Mesothelial cell of epicardium (in vitro differentiated cells): ENCODE measurements at places on chromosomes 7 and 10.

GRCh38 chr7:66627151-66627681 is 1.5 kb upstream of the KCTD7 start:
- no peak for DNase-seq
- H3K4me3 ChIP-seq: peak overlapping the region; percentile 56
- peaks cover 13% of the 10 kb centered on the region for H3K4me1 ChIP-seq
- peaks cover 19% of the 10 kb centered on the region for H3K27me3 ChIP-seq
- H3K27ac ChIP-seq: peak overlapping the region; percentile 27

GRCh38 chr10:106857213-106857612 is 307.3 kb downstream of the SORCS1 start:
- peaks cover 7% of the 10 kb centered on the region for H3K27me3 ChIP-seq
- H3K36me3 ChIP-seq: peaks cover 5% of the 10 kb centered on the region
- H3K27ac ChIP-seq: no peak overlapping the region
- H3K4me3 ChIP-seq: no peak overlapping the region

DNA sequence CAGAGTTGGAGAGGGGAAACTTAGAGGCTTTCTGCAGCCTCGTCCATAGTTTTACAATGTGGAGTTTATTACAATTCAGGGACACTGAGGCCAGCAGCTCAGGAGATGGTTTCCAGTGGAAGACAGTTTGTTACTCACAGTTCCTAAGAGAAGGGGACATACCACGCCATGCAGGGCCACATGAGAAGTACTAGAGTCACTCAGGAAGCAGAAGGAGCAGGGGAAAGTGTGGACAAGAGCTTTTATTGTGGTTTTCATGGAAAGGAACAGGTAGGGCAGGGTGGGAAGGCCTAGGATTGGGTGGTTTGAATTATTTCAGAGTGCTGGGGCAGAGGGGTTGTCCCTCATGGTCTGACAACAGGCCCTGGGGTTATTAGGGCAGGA is 292.1 kb upstream of the IGFBP3 start:
- H3K27ac ChIP-seq: no peak overlapping the region
- peaks cover 10% of the 10 kb centered on the region for H3K4me1 ChIP-seq
- DNase-seq: no peak
- no peak overlapping the region for H3K4me3 ChIP-seq
- no peaks in the 10 kb centered on the region for H3K27me3 ChIP-seq

DNA sequence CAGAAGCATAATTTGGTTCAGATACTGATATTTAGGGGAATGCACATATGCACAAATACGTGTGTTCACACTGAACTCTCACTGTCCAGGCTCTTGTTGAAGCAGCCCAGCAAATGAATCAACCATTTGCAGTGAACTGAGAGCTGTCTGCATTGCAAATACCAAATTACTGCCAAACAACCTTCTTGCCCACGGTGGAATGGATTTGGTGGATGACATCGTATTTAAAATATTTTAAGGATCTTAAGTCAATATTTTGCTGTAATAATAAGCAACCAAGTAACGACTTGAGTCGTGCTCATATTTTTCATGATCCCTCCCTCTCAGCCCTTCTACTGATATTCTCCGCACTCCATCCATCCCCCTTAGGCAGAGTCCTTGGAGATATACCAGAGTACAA is 107.9 kb upstream of the FEZF1 start:
- no peak overlapping the region for H3K27ac ChIP-seq
- no peak for DNase-seq
- H3K27me3 ChIP-seq: no peaks in the 10 kb centered on the region
- no peaks in the 10 kb centered on the region for H3K36me3 ChIP-seq
- H3K4me3 ChIP-seq: no peak overlapping the region

DNA sequence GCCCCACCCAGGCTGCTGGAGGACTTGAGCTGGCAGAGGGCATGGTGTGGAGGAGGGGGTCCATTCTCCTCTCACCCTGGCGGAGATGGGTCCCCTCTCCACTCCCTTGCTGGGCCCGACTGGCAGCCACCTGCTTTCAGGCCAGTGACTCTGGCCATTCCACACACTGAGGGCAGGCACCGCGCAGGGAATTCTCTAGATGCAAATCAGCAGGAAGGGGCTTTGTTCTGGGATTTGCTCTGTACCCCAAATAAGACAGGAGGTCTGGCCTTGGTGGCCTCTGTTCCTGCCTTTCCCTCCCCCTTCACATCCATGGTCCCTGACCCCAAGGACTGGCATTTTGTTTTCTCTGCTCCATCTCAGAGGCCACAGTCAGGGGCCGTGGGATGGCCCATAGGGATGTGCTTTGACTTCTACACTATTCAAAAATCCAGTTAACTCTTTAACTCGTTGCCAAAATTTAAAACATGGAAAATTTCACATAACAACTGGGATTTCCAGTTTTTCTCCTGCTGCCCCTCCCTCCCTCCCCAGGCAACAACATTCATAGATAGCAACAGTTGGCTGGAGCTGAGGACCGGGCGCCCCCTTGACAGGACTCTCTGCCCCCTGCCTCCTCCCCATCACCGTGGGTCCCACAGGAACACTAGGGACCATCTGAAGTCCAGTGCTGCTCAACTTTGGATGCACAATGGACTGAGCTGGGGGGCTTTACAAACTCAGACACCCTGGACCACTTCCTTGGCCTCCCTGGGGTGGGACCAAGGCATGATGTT is 33.9 kb downstream of the PPIF start:
- H3K27me3 ChIP-seq: no peaks in the 10 kb centered on the region
- H3K27ac ChIP-seq: peak overlapping the region; percentile 89
- no peaks in the 10 kb centered on the region for H3K36me3 ChIP-seq
- peaks cover 10% of the 10 kb centered on the region for H3K4me1 ChIP-seq

- peaks cover 13% of the 10 kb centered on the region for H3K4me1 ChIP-seq
Observed at GRCh38 chr7:105228555-105228954, 160.2 kb downstream of the SRPK2 start.

DNA sequence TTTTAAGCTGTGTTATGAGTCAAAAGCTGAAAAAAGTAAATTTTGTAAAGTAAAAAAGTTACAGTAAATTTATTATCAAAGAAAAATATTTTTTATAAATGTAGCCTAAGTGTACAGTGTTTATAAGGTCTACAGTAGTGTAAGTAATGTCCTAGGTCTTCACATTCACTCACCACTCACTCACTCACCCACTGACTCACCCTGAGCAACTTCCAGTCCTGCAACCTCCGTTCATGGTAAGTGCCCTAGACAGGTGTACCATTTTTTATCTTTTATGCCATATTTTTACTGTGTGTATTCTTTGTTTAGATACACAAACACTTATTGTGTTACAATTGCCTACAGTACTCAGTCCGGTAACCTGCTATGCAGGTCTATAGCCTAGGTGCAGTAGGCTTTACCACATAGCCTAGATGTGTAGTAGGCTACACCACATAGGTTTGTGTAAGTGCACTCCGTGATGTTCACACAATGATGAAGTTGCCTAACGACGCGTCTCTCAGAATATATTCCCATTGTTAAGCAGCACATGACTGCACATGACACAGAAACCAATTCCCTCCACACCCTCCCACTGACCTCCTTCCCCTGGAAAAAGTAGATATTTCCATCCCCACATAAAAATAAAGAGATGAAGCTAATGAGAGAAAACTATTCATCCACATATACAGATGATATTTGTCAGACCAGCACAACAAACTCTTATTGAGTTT is 44.8 kb upstream of the FGL2 start:
- H3K4me1 ChIP-seq: peaks cover 11% of the 10 kb centered on the region
- no peaks in the 10 kb centered on the region for H3K27me3 ChIP-seq
- no peak for DNase-seq
- H3K36me3 ChIP-seq: peaks cover 2% of the 10 kb centered on the region
- H3K4me3 ChIP-seq: no peak overlapping the region

- H3K4me3 ChIP-seq: no peak overlapping the region
- H3K27ac ChIP-seq: no peak overlapping the region
- H3K27me3 ChIP-seq: no peaks in the 10 kb centered on the region
- DNase-seq: no peak
Observed at GRCh38 chr7:141884539-141885225, 31.5 kb upstream of the OR9A4 start.

GRCh38 chr7:32357535-32358277 is 132.5 kb downstream of the LSM5 start:
- no peak for DNase-seq
- no peaks in the 10 kb centered on the region for H3K36me3 ChIP-seq
- peaks cover 33% of the 10 kb centered on the region for H3K27me3 ChIP-seq

DNA sequence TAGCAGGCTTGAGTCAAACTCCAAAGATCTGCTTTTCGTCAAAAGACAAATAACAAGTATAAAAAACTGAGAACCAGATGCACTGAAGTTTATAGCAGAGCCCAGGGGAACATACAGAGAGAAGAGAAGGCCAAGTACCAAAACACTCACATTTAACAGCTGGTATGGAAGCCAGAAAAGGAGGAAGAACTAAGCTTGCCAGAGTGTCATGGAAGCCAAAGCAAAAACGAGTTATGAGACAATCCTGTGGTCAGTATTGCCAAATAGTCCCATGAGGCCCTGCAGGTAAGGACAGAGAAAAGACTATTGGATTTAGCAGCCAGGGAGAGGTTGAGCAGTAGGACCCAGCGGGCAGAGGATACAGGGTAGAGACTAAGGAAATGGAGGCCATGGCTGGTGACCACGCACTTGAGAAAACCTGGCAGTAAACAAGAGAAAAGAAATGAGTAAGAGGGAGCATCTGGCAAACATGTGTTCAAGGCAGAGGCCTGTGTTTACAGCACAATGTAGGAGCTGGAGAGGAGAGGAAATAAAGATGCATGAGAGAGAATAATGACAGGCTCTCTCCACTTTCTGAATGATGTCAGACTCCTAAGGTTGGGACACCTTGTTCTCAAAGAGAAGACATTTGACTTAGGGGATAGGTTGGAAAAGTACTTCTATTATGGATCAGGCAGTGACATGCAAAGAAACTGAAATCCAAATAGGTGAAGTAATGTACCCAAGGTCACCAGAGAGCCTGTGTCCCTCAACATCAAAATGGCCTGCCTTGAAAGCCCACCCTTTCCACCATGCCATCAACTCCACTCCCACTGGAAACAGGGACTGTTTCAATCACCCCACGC is 9.1 kb downstream of the CREB3L2 start:
- peak overlapping the region; percentile 75 for H3K27ac ChIP-seq
- no peak overlapping the region for H3K4me3 ChIP-seq
- peaks cover 30% of the 10 kb centered on the region for H3K4me1 ChIP-seq
- H3K36me3 ChIP-seq: peaks cover 9% of the 10 kb centered on the region

- H3K36me3 ChIP-seq: no peaks in the 10 kb centered on the region
- peaks cover 42% of the 10 kb centered on the region for H3K4me1 ChIP-seq
- H3K27me3 ChIP-seq: no peaks in the 10 kb centered on the region
- no peak overlapping the region for H3K27ac ChIP-seq
Observed at GRCh38 chr10:44046605-44047004, 338.3 kb downstream of the CXCL12 start.

- H3K27ac ChIP-seq: no peak overlapping the region
- H3K4me3 ChIP-seq: no peak overlapping the region
- DNase-seq: no peak
- no peaks in the 10 kb centered on the region for H3K36me3 ChIP-seq
- H3K4me1 ChIP-seq: no peaks in the 10 kb centered on the region
- H3K27me3 ChIP-seq: peaks cover 1% of the 10 kb centered on the region
Observed at GRCh38 chr7:156305351-156305750, 335.2 kb upstream of the RNF32 start.

DNA sequence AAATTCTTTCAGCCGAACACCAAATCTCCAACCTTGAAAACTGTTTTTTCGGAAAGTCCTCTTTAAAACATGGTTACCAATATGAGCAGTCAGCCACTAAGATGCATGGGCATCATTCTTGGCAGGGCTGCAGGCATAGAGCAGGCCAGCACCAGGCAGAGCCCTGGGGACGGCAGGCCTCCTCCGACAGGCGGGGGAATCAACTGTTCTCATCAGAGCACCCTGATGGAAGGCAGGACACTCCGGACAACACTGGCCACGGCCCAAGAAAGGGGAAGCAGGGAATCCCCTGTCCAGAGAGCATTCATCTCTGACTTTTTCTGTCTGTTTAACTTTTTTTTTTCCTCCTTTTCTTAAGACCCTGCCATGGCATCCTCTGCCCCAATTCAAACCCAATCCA is 1.4 kb upstream of the NOS3 start:
- no peak overlapping the region for H3K4me3 ChIP-seq
- DNase-seq: no peak
- H3K27me3 ChIP-seq: peaks cover 55% of the 10 kb centered on the region
- no peaks in the 10 kb centered on the region for H3K36me3 ChIP-seq
- H3K4me1 ChIP-seq: peaks cover 6% of the 10 kb centered on the region
- H3K27ac ChIP-seq: no peak overlapping the region

GRCh38 chr7:1176891-1177373 is 16.9 kb upstream of the ZFAND2A start:
- H3K36me3 ChIP-seq: no peaks in the 10 kb centered on the region
- H3K4me1 ChIP-seq: no peaks in the 10 kb centered on the region
- peak; percentile 64 for DNase-seq
- peaks cover 16% of the 10 kb centered on the region for H3K27me3 ChIP-seq

- peaks cover 3% of the 10 kb centered on the region for H3K27me3 ChIP-seq
- H3K4me1 ChIP-seq: no peaks in the 10 kb centered on the region
- no peak for DNase-seq
- no peaks in the 10 kb centered on the region for H3K36me3 ChIP-seq
- no peak overlapping the region for H3K27ac ChIP-seq
Observed at GRCh38 chr7:39130857-39131526, 153.3 kb downstream of the POU6F2 start.

- no peak for DNase-seq
- no peaks in the 10 kb centered on the region for H3K27me3 ChIP-seq
- H3K27ac ChIP-seq: no peak overlapping the region
- peaks cover 2% of the 10 kb centered on the region for H3K4me1 ChIP-seq
- H3K4me3 ChIP-seq: no peak overlapping the region
Observed at GRCh38 chr10:3512263-3512662, 272.7 kb downstream of the KLF6 start.

GRCh38 chr10:42637648-42638054 is 719 bp downstream of the ZNF33B start:
- H3K36me3 ChIP-seq: peaks cover 13% of the 10 kb centered on the region
- H3K4me1 ChIP-seq: peaks cover 25% of the 10 kb centered on the region
- no peaks in the 10 kb centered on the region for H3K27me3 ChIP-seq
- peak overlapping the region; percentile 99 for H3K27ac ChIP-seq
- DNase-seq: no peak

DNA sequence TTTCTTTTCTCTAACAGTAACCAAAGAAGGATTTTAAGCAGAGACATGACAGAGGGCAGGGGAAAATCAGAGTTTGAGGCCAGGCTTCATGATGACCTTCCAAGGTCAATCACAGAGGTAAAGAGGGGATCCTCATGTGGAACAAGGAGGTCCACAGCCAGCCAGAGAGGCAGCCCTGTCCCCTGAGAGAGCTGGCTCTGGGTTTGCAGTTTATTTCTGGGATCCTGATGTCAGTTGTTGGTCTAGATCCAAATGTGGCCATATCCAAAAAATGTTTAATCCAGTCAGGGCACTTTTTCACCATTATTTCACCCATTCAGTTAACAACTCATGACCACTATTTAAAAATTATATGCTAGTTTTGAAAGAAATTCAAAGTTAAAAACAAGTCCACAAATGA is 45.6 kb downstream of the GPR141 start:
- H3K27ac ChIP-seq: no peak overlapping the region
- no peaks in the 10 kb centered on the region for H3K36me3 ChIP-seq
- H3K4me1 ChIP-seq: peaks cover 20% of the 10 kb centered on the region
- peaks cover 4% of the 10 kb centered on the region for H3K27me3 ChIP-seq
- no peak overlapping the region for H3K4me3 ChIP-seq

GRCh38 chr7:99837649-99838361 is 10.0 kb downstream of the CYP3A43 start:
- H3K4me1 ChIP-seq: peaks cover 21% of the 10 kb centered on the region
- no peak overlapping the region for H3K4me3 ChIP-seq
- no peak for DNase-seq
- no peak overlapping the region for H3K27ac ChIP-seq
- H3K27me3 ChIP-seq: peaks cover 4% of the 10 kb centered on the region

- H3K36me3 ChIP-seq: no peaks in the 10 kb centered on the region
- peaks cover 41% of the 10 kb centered on the region for H3K4me1 ChIP-seq
- DNase-seq: no peak
- no peak overlapping the region for H3K27ac ChIP-seq
Observed at GRCh38 chr10:110405380-110405779, 92.3 kb upstream of the DUSP5 start.
